ENCODE measurements at places on chromosomes 4 and X.

GRCh38 chrX:115560978-115561604, at the start of gene PLS3:
TSS of gene PLS3 (plus strand) at chrX:115561174. CDS start at chrX:115610251, 49,077 bp downstream.
- peak; percentile 4 for DNase-seq

GRCh38 chr4:119932277-119932676, 134.4 kb downstream of the MAD2L1 start:
- no peak for DNase-seq

GRCh38 chr4:17276776-17277175, 235.1 kb downstream of the QDPR start:
- no peak for DNase-seq

GRCh38 chr4:40842725-40843423, 93.1 kb downstream of the NSUN7 start:
- DNase-seq = no peak

DNA sequence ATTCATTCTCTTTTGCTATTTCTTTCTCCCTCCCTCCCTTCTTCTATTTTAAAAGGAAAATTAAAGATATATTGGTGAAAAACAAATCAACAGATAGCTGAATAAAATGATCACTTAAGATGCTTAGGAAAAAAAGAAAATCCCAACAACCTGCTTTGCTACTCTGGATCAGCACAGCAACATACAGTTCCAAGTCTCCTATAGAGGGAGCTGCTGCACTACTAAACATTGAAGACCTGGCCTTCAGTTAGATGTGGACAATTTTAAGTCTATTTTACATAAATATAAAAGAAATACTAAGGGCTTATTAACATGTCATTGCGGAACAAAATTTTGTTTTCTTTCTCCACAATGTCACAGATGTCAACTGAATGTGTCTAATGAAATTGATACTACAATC, 226.4 kb downstream of the MAGEB5 start:
- no peak for DNase-seq

GRCh38 chrX:20361890-20362262, 95.2 kb upstream of the RPS6KA3 start:
- DNase-seq = no peak

- DNase-seq = no peak
These were observed 235.8 kb downstream of the RBMX2 start for GRCh38 chrX:130637591-130637990.

GRCh38 chr4:105453550-105454205, 20.2 kb downstream of the PPA2 start:
- DNase-seq = no peak

- no peak for DNase-seq
These were observed 71.1 kb downstream of the DCLK2 start for GRCh38 chr4:150149381-150149780.

- no peak for DNase-seq
These were observed 944 bp downstream of the FUNDC2 start for GRCh38 chrX:155027509-155028066.

GRCh38 chr4:57100979-57101651, 9.1 kb downstream of the IGFBP7 start:
- no peak for DNase-seq

Measured in stimulated activated CD4-positive, alpha-beta T cell treated with anti-CD3 and anti-CD28 coated beads, Interleukin-12 subunit alpha, Interleukin-12 subunit beta, amount 100 ng/mL, for 48 hours (primary cell).